ENCODE measurements at places on chromosomes 2 and 18.

DNA sequence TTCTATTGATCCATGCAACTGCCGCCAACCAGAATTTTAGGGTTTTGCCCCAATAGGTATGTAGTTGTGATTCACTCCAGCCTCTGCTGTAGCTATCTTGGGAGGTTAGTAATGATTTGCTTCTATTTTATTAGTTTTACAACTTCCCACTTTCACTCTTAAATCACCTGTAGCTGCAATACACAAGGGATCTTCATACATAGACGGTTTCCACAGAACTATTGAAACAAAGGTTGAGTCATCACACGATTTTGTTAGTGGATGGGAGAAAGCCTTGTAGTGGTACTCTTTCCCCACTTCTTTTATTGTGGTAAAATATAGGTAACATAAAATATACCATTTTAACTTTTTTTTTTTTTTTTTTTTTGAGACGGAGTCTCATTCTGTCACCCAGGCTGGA lies 104.2 kb upstream of the SPRED2 start:
- DNase-seq, result no peak

DNA sequence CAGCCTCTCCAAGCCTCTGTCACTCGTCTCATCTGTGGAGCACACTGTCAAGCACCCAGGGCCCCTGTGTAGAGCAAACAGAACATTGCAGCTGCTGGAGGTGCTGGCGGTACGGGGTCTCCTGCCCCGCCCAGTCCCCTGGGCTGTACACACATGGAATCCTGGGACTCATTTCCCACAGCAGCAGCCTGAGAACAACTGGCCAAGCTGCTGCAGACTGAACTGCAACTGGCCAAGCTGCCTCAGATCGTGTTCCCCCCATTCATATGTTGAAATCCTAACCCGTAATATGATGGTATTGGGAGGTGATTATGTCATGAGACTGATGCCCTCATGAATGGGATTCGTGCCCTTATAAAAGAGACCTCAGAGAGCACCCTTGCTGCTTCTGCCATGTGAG lies 130.5 kb downstream of the NCK2 start:
- DNase-seq, result no peak

- no peak for DNase-seq
These were observed 124.6 kb upstream of the CREB1 start for GRCh38 chr2:207405150-207405549.

DNA sequence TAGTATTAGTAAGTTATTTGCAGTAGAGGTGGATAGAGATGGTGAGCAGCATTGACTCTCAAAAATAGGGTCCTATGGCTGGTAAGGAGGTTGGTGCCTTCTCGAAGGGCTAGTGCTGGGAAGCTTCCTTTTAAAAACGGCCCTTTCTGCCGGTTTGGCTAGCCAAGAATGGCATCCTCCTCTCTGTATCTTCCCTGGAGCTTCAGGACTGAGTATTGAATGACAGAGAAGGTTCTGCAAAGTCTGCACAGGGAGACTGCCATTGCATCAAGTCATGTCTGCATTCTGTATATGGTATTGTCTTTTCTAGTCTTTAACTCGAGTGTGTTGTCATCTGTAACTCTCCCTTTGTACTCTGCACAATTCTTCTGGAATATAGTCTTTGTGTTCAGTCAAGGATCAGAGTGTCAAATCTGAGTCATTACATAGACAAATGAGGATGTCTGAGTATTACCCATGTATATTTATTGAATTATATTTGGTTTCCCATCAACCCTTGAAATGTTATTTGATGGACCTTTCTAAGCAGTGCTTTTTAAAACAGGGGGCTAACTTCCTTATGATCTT lies 1.1 kb downstream of the LDLRAD4 start:
- no peak for DNase-seq

DNA sequence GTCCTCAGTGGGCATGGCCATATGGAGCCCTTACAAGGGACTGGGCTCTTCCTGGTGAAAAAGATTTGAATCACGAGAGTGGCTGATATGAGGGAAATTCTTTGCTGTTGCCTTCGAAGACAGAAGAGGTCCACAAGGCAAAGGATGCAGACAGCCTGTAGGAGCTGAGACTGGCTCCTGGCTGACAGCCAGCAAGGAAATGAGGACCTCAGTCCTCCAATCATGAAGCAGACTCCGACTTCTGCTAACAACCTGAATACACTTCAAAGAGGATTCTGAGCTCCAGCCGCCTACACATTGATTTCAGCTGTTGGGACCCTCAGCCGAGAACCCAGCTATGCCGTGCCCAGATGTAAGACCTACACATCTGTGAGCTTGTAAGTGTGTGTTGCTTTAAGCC lies 3.0 kb upstream of the ST8SIA5 start:
- DNase-seq, result no peak

Data from putamen (tissue), 1 donor.